ENCODE measurements at places on chromosomes 12 and 14.
A peak's percentile ranks its signal among the peaks of the same experiment; 100 is the strongest.

- no peak for DNase-seq
Measured at GRCh38 chr12:129101404-129101803, 248.1 kb downstream of the GLT1D1 start.

GRCh38 chr12:118645219-118645618 is 268.9 kb downstream of the SUDS3 start:
- no peak for DNase-seq

DNA sequence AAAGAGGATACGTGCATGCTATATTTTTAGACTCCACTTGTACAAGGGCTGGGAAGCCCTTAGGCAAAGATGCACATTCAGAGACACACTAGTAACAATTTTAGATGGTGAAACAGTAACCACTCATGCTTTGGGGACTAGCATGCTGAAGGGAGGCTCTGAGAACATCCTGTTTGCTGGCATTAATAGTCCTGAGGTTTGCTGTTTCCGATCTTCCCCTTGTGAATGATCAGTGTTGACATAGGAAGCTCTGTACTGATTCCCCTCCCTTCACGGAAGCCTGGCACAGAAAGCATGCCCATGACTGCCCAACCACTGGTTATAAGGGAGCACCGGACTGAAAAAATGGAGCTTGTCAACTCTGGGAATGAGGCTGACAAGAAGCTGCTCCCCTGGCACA is 164.6 kb downstream of the GCH1 start:
- no peak for DNase-seq

DNA sequence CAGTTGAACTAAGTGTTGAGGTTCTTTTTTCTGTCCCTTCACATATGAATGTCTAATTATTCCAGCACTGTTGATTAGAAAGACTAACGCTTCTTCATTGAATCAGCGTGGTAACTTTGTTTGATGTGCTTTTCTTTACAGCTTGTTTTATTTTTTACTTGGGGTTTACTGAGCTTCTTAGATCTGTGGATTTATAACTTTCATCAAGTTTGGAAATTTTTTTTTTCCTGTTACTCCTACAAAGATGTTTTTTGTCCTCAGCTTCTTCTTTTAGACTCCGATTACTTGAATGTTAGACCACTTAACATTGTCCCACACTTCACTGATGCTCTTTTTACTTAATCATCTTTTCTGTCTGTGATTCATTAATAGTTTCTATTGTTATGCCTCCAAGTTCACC is 31.5 kb downstream of the NTN4 start:
- DNase-seq, result no peak

DNA sequence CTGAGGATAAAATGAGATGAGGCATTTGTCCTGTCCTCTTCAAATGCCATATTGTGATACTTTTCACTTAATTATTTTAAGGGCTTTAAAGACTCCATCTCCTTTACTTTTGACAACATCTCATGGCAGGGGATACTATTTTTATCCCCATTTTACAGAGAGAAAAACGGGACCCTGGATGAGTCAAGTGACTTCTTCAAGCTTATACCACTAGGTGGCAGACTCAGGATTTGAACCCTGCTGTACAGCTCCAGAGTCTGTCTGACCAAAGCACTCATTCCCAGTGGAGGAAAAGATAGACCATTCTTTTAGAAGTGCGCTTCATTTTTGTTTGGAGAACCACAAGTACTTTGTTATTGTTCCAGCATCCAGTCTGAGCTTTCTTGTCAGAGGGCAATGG is 1.7 kb upstream of the SMOC1 start:
- DNase-seq, result no peak

DNA sequence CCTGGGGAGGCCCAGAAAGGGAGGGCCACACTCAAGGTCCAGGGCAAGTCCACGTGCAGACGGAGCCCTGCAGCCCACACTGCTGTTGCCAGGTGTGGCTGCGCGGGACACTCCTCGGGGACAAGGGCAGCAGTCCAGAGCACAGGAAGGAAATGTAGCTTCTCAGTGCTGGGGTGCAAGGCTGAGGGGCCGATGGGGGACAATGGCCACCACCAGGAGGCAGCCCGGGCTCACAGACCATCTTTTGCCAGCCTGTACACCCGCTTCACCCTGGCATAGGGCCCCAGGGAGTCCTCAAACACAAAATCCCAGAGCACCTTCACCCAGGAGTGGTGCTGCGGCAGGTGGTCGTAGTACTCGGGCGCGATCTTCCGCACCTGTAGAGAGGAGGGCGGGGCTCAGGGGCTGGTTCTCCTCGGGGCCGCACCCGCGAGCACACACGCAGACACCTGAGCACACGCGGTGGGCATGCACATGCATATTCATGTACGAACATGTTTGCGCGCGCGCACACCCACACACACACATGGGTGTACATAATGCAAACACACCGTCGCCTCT is 12.8 kb downstream of the DEGS2 start:
- DNase-seq, result no peak

DNA sequence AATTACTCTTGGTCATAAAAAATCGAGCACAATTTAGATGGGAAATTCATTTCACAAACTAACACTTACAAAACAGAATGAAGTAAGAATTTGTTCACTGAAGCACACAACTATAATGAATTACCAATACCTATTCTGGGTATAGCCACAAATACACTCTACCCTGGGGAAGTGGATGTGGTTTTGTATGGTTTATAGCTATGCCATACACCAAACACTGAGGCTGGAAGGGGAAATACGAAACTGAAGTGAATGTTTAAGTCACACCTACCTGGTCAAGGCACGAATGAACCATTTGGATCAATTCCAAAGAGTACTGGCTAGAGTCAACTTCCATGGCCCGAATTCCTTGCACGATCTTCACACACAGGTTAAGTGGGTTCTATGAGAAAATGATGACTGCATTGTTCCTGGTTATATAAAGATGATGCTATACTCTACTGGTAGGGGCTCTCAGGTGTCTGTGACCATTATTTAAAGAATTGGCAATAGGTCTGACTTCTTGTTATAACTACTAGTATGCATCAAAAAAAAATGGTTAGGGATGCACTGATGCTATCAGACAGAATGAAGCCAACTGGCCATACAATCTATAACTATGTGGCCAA is 12.8 kb downstream of the NEK9 start:
- DNase-seq, result no peak

DNA sequence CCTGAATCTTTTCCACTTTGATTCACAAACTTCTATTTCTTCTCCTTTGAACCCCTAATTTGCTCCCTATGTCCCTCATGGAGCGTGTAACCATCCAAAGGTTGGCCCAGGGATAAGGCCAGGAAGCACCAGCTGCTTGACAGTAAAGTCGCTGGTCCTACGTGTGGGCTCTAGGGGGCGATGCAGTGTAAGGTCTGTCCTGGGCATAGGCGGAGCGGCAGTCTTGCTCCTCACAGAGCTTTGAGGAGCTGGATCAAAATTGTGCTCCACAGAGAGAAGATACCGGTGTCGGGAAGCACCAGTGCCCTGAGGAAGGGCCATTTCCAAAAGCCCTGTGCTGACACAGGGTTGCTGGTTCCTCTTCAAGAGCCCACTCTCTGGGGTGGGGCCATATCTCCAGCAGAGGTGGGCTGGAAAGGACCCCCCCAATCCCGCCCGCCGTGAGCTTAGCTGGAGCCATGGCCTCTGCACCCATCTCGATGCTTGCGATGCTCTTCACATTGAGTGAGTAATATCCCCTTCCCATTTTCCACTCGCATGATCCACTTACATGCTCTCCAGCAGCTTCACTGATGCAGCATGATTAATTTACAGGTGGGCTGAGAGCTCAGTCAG is 49.9 kb upstream of the OR4E1 start:
- DNase-seq, result no peak

DNA sequence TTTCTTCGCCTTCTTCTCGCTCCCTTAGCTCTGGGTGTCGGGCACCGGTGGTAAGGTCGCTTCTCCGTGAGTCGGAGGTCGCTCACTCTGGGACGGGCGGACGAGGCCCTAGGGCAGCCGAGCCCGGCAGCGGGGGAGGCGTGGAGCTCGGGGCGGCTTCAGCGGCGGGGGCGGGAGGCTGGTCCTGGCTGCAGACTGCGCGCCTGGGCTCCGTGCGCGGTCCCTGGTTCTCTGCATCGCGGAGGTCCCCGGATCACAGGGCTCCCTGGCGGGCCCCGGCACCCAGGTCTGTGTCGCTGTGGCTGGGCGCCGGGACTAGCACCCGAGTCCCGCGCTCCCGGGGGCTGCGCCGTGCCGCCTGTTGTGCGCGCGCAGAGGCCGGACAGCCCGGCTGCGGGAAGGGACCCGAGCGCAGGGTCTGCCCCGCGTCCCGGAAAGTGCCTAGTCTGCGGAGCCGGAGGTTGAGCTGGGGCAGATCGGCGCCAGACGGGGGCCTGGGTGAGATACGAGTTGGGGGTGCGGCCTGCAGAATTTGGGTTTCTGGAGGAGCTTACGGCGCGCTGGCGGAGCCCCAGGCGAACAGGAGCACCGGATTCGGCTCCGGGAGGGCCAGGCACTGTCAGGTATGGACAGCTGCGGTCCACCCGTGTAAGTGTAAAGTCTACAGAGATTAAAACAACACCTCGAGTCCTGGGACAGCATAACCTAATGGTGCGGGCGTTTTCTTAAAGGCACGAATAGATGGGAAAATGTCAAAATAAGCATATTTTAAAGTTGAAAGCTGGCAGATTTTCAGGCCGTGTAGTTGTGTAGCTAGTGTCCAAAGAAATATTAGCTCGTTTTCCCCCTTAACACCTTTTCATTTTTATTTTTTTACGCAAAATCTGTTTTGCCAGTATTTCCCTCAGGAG is 713 bp downstream of the FRMD6 start:
- DNase-seq, result peak; percentile 40

DNA sequence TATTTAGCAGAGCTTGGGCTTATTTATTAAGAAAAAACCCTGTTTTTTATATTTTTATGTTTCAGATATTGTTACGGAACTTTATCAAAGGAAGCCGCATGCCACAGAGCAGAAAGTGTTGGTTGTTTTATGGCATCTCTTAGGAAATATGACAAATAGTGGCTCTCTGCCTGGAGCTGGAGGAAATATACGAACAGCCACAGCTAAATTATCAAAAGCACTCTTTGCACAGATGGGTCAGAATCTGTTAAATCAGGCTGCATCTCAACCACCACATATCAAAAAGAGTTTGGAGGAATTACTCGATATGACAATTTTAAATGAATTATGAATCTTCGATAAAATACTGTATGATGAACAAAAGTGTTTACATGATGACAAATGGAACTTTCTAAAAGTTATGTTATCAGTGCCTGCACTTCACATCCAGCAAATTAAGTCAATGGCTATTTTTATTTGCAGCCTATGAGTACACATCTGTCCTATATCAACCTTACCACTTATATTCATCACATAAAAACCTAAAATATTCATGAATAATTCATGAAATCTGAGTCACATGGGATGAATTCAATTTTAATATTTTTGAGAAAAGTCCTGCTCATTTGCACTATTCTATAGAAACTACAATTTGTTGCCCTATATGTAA is 10.6 kb upstream of the PRPF39 start:
- DNase-seq, result no peak

GRCh38 chr14:53715193-53715721 is 241.4 kb downstream of the BMP4 start:
- no peak for DNase-seq

DNA sequence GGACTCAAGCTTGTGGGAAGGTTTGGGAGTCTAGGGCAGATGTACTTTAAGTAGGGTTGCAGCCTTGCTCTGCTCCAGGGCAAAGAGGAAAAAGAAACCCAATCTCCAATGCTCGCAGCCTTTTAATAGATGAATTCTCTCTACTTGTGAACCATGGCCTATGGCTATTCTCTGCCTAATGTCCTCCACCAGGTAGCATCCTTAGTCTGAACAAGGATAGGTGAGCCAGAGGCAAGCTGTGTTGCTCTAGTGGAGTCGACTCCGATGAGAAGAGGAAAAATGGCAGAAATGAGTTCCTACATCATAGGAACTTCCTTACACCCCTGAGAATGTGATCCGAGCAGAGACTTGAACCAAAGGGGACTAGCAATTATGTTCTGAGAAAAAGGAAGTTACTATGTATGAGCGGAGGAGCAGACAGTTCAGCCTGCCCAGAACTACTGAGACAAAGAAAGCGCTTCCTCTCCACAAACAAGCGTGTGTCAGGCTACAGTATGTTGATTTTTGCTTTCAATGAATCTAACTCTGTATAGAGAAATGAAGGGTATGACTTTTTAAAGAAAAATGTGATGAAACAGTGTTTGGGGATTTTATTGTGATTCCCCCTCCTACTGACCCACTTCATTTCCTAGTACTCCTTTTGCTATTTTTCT is 153.6 kb upstream of the ARID2 start:
- DNase-seq, result no peak

DNA sequence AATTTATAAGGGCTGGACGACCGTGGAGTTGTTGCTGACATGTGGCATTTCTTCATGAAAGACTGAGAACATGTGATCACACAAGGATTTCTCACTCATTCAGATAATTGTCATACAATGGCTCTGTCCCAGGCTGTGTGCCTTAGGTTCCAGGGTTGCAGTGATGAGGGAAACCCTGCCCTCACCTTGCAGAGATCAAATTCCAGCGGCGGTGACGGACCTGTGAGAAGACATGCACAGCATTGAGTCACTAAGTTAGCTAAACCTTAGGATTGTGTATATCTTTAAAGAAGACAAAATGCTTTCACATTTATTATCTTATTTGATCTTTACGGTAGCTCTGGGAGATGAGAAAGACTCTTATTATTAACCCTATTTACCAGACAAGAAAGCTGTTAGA is 1029.1 kb downstream of the BCL11B start:
- DNase-seq, result no peak

- no peak for DNase-seq
Measured at GRCh38 chr12:62347922-62348650, 87.9 kb downstream of the USP15 start.

DNA sequence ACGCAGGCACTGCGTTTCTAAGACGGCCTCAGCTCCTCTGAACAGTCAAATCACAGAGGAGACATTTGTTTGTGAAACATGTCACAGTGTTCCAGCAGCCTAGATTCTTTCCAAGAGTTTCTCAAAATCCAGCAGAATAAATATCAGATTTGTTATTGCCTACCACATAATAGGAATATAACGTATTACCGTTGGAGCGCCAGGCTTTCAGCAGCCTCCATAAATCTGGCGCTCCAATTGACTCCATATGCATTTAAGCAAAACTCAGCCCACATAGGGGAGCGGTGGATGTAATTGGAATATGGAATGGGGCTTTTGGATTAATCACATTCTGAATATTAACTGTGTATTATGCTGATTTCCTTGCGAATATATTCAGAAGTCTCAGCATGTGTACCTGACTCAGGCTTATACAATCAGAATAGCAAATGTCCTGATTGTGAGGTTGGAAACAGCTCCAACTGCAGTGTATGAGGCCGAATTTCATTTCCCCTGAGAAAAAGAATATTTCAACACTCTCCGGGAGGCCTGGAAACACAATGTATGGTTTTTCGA is 174.0 kb downstream of the ASCL4 start:
- no peak for DNase-seq

DNA sequence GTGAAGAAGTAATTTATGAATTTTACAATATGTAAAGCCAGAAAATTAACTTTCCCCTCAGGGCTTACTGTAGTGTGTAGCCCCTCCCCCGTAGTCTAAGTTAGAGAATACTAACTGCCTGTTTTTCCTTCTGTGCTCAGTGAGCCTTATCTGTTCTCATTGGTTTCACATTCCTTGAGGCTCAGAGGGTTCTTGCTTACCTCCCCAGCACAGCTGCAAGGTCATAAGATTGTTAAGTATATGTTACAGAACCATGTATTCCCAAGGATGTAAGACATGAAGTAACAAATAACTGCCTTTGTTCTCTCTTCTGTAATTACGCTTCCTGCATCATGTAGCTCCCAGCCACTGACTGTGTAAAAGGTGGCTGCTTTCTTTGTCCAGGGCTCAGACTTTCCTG is 1351.1 kb downstream of the TMEM121 start:
- no peak for DNase-seq

GRCh38 chr12:3178671-3179313 is 101.6 kb downstream of the TSPAN9 start:
- no peak for DNase-seq

- DNase-seq, result no peak
Measured at GRCh38 chr14:93862265-93862664, 64.9 kb upstream of the FAM181A start.

All from activated gamma-delta T cell (primary cell).